ENCODE measurements at places on chromosomes 4 and X.

DNA sequence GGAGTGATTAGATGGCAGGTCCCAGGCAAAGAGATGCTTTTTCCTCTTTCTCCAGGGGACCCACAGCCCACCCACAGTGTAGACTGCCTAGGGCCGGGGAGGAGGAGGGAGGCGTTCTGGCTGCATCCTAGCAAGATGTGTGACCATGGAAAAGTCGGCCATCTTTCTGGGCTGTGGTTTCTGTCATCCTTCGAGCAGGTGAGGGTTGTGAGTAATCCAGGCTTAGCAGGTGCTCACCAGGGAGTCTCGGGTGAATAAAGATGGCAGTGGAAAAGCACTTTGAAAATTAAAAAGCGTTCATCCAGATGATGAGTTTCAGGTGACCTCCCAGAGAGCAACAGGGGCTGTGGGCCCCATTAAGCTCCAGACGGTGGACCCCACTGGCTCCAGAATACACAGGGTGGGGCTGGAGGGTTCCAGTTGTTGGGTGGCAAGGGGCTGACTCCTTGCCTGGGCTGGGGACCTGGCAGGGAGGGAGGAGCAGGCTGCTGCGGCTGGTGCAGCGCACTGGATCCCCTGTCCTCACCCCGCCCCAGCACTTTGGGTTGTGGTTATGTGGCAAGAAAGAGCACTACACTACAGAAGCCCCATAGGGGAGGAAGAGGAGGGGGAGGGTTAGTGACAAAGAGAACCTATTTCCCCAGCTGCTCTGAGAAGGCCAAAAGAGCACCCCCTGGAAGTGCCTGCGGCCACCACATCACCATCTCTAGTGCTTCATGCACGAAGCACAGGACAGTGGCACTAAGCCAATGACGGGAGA, 23.7 kb downstream of the ELF4 start:
- DNase-seq: peak; percentile 57

- DNase-seq: no peak
These were observed 14.6 kb downstream of the SMIM20 start for GRCh38 chr4:25928379-25929297.

DNA sequence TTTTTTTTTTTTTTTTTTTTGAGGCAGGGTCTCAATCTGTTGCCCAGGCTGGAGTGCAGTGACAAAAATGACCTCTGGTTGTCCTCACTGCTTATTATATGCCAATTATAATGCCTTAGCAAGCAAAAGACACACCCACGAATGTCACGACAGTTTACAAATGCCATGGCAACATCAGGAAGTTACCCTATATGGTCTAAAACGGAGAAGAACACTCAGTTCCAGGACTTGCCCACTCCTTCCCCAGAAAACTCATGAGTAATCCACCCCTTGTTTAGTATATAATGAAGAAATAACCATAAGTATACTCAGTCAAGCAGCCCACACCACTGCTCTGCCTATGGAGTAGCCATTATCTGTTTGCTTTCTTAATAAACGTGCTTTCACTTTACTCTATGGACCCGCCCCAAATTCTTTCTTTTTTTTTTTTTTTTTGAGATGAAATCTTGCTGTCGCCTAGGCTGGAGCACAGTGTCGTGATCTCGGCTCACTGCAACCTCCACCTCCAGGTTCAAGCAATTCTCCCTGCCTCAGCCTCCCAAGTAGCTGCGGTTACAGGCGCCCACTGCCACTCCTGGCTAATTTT, 106.2 kb downstream of the SMIM20 start:
- DNase-seq: no peak

DNA sequence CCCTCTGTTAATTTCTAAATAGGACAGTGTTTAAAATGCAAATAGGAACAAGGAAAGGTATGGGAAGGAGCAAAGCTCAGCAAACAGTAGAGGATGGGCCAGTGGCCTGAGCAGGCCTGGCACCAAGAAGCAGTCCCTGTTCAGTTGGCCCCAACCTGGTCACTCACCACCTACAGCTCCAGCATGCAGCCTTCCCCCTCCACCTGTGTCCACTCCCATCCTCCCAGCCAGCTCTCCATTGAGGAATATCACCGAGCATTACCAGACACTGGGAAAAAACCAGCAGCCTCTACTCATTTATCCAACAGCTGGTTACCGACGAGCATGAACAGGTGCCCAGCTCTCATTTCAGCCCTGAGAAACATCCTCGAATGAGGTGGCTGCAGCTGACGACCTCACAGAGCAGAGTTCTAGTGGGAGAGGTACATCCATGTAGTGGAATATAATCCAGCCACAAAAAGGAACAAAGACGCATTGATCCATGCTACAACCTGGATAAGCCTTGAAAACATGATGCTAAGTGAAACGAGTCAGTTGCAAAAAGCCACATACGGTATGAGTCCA, 25.6 kb downstream of the CD99L2 start:
- no peak for DNase-seq

DNA sequence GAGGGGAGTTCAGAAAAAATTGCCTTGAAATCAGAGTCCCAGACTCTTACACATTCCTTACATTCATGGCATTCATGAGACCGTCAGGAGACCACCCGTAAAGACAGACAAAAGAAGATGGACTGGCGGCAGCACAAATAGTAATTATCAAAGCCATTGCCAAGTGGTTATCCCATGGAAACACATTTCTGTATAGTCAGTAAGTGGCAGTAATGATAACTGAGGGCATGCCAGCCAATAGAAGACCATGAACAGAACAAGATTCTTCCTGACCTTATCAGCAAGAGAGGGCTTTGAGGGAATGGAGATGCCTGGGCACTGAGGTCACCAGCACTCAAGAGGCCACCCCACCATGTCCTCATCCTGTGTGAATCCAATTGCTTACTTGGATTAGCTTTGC, 121.7 kb upstream of the HCCS start:
- no peak for DNase-seq
